ENCODE measurements at places on chromosomes 12 and 14.

DNA sequence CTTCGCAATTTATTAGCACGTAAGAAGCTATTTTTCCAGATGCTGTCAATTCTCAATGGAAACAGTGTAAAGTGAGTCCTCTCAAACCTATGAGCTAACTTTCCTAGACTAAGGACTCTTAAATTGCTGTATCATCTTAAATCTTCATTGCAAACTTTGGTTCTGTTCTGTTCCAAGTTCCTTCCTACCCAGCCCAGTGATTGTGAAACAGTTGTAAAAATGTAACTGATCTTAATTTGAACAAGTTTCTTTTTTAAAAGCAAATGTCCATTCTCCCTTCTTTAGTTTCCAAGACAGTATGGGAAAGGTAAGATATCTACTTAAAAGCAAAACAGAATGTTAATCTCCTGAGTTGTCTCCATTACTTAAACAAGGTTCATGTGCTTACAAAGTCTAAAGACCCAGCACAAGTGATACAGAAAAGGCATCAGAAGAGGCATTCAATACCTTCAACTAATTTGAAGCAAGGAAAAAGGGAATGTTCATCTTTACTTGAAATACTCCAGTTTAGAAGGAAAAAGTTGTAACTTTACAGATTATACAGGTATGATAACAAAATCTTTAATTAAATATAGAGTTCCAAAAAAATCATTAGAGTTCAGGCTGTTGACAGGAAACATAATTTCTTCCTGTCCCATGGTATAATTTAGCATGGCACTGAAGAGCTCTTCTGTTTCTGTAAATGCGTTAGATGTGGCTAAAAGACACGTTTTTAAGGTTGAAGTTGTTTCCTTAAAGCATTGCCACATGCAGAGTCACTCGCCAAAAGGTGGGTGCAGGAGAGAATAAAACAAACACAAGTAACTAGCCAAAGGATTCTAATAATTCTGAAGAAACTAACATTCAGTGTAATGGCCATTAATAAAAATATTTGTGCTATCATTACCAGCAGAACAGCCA is 101.5 kb upstream of the USP15 start:
- no peak for DNase-seq

GRCh38 chr12:15192720-15193119 is 28.5 kb downstream of the RERG start:
- DNase-seq = no peak

- no peak for DNase-seq
Measured at GRCh38 chr14:97703006-97703760, 906.0 kb downstream of the VRK1 start.

GRCh38 chr12:92186038-92186470 is 40.4 kb upstream of the BTG1 start:
- no peak for DNase-seq

DNA sequence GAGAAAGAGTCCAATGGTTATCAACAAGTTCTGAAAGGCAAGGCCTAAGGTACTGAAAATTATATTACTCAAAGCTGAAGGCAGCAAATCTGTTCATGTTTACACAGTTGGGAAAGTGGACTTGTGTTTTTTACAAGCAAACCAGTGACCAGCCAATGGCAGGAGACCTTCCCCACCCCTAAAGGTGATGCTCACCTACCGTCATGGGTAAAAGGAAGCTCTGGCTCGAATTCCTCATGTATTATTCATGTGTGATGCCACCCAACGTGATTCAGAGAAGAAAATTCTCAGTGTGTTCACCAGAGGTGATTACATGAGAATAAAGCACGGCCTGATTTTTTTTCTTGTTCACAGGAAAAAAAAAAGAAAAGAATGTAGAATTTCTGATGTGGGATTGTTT is 1161.2 kb upstream of the SEL1L start:
- no peak for DNase-seq

DNA sequence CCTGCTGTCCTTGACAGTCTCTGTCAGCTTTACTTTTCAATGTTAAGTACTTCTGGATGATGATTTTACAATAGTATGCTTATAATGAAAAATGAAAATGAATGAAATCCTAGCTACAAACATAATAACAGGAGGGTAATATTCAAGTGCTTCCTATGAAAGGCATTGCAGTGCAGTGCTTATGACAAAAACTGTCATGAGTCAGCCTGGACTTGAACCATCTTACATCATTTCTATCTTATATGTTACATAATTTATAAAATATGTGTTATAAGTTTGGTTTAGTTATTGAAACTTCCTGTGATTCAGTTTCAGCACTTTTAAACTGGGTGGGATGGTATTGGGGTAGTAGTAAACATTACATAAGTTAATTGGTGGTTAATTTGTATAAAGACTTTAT is 451.7 kb downstream of the TMEM117 start:
- DNase-seq = no peak

DNA sequence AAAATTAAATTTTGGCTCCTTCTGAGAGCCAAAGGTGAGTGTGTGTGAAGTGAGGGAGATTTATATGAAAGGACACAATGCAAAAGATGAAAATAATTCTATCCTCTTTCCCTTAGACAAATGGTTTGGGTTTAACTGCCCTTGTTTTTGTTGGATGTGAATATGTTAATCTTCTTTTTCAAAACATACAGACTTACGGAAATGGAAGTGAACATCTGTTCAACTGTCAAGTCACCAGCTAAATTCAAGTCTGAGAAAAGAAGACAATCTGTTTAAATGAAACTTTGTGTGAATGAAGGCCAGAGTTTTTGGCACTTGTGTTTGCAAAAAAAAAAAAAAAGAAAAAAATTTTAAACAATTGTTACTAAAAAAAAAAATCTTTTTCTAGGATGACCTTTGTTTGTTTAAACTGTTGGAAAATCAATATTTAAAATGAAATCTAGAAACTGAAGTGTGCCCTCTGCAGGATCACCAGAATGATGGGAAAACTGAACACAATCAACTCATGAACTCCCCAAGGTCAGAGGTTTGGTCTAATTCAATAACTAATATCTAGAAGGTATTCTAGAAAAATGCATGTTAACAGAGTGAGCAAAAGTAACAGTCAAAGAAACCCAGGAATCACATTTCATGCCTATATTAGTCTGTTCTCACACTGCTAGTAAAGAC is 448.8 kb downstream of the FLRT2 start:
- DNase-seq = no peak

- DNase-seq = no peak
Measured at GRCh38 chr14:92207012-92207927, 85.5 kb downstream of the CPSF2 start.

- no peak for DNase-seq
Measured at GRCh38 chr14:80208461-80208860, 2.8 kb downstream of the DIO2 start.

- DNase-seq = no peak
Measured at GRCh38 chr14:101948666-101949216, 15.6 kb upstream of the DYNC1H1 start.

DNA sequence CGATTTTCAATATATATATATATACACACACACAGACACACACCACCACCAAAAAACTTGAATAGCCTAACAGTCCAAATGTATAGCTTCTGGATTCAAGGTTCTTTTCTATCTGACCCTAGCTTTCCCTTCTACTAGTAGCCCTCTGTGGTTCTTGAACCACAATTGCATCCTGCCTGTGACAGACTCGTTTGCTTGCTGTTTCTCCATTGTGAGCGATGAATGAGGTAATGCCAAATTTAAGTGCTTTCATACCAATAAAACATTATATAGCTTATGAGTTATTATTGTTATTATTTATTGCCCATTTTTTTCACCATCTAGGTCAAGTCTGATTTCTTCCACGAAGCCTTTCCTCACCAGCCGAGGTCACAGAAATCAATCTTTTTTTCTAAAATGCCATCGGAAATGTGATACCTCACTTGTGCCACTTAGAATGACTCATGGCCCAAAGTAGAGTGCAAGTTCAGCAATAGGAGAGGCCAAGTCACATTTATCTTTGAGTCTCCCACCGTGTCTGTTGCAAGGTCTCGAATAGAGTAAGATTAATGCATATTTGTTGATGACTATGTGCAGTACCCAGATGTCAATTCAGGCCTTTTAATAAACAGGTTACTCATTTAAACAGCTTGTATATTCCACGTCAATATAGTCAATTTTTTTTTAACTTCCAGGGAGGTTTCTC is 1015.8 kb upstream of the SEL1L start:
- DNase-seq = no peak

GRCh38 chr12:2876431-2877046 is 435 bp downstream of the FOXM1 start:
- DNase-seq = no peak

DNA sequence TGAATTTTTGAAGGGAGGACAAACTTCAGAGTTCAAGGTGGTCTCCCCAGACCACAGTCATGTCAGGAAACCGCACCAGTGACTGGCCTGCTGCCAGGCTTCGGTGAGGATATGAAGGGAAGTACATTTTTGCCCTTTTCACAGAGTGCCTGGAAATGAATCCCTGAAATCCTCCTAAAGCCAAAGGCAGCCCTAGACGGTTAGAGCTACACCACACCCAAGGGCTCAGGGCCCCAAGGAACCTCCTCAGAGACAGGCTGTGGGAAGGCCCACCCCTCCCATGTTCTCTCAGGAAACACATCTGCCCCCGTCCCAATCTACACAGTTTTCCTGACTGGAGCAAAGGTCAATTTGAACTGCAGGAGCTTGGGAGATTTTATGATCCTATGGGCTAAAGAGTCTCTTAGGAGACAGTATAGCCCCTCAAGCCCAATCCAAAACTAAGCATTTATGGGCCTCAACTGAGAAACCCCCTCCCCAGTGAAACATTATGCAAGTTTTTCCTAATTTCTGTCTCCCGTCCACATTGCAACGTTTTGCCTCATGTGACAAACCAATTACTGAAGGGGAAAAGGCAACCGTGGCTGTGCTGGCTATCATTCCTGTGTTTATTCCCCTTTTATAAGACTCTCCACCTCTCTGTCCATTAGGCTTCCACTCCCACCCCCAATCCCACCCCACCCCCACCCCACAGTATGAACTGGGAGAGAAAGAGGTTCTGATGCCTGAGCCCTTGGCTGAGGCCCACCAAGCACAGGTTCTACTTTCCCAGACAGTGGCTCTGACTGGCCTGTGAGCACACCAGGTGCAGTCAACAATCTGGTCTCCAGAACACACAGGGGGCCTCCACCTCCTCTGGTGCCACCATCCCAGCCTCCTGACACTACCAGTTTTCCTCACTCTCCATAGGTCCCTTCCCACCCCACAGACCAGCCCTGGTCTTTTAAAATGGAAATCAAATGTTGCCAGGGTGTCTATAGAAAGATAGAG is 9.6 kb upstream of the RNASE1 start:
- DNase-seq = no peak

DNA sequence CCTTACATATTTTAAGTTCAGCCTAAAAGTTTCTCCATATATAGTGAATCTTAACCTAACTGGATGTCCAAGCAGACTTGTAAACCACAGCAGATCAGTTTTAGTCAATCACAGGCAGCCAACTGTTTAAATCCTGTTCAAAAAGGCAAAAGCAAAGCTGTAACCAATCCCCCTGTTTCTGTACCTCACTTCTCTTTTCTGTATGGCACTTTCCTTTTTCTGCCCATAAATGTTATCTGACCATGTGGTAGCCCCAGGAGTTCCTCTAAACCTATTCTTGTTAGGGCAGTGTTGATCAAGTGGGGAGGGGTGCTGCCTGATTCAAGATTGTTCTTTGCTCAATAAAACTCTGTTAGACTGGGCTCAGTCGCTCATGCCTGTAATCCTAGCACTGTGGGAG is 8.5 kb upstream of the DACT1 start:
- DNase-seq = no peak

- DNase-seq = no peak
Measured at GRCh38 chr12:108629824-108630476, 3.7 kb downstream of the SELPLG start.

GRCh38 chr14:38203929-38204718 is 3.6 kb upstream of the SSTR1 start:
- DNase-seq = no peak

DNA sequence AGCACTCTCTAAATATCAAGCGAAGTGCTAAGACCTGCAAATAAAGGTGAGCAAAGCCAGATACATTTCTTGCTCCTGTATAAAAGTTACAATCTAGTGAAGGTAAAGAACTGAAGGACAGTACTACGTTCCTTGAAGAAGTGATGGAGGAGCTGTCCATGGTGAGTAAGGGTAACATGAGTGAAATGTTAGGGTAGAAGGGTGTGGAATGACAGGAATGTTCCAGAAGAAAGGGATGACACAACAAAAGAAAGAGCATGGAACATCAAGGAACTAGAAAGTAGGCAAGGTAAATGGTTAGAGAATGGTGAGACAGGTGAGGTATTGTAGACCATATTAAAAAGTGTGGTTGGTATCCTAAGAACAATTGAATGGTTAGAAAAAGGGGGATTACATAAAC is 272.4 kb downstream of the ACSS3 start:
- DNase-seq = no peak

DNA sequence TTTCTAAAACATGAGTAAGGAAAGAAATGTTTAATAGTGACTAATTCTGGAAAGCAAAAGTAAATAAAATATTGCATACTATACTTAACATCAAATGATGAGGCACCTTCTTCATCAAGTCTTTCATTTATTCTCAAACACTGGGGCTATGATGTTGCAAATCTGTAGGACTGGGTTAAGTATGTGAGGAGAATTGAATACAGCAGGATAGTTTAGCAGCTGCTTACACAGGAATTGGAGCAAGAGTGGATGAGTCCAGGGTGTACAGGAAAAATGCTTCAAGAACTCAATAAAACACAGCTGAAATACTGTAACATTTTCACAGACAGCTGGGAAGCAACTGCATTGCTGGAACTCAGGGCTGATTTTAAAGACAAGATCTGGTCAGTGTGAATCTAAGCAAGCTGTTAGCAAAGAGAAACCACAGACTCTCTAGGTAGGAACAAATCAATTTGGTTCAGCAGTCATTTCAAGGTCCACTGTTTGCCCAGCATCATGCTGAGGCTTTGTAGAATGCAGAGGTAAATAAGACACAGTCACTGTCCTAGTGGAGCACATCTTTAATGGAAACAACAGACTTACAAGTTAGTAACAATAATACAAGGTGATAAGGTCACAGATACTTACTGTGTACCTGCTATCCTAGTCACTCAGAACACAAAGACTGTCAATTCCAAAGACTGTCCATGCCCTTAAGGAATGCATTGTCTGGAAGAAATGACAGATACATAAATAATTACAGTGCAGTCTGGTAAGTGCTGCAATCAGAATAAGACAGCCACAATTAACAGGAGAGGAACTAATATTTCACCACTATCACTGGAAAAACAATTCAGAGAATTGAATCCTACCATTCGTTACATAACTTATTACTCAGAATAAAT is 96.8 kb upstream of the DACT1 start:
- DNase-seq = no peak

GRCh38 chr14:69910871-69911270 is 31.7 kb downstream of the SMOC1 start:
- peak; percentile 65 for DNase-seq

GRCh38 chr12:130969223-130969622 is 15.5 kb downstream of the ADGRD1 start:
- no peak for DNase-seq

DNA sequence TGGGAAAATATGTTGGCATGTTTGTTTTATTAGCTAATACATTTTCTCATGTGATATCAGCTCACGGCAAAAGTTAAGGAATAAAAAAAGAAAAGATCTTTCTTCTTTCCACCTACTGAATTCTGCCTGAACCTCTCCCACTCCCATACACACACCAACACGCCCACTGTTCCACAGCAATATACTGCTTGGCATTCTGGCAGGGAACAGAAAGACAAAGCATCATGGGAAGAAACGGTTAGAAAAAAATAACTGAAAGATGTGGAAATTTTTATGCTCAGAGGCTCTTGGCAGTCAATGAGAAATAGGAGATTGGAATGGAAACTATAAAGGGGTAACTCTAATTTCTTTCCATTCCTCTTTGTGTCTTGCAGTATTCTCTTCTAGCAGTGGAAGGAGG is 268.5 kb downstream of the FOXG1 start:
- DNase-seq = peak; percentile 27
